Uterine smooth muscle cell (primary cell): ENCODE measurements at places on chromosomes 5 and 9. TPM values are rescaled to one million over a fixed set of nuclear protein-coding genes. Genes with fewer than 3 reads are reported as not detected.

The MLANA gene
- total RNA-seq: not detected in 2 replicates

The ZNF354C gene
- 9.4 and 10.0 TPM in 2 replicates for total RNA-seq

The MORN5 gene
- total RNA-seq: 0.33 TPM in 1 of 2 replicates, not detected in the other

The WNT8A gene
- total RNA-seq: not detected in 2 replicates

The TSLP gene
- total RNA-seq: 2.5 and 3.1 TPM in 2 replicates

The TMED7 gene
- total RNA-seq: 164 and 207 TPM in 2 replicates

The TMEM174 gene
- total RNA-seq: not detected in 2 replicates

The PRELID1 gene
- total RNA-seq: 93.1 and 168 TPM in 2 replicates

The CYLC2 gene
- not detected in 2 replicates for total RNA-seq

The FOXD4 gene
- total RNA-seq: 0.62 TPM in 1 of 2 replicates, not detected in the other

The FBXO10 gene
- 15.5 and 29.4 TPM in 2 replicates for total RNA-seq

The NRG2 gene
- total RNA-seq: 0.37 and 0.77 TPM in 2 replicates

The PCDHGA12 gene
- 15.5 and 21.5 TPM in 2 replicates for total RNA-seq

The AFAP1L1 gene
- 7.5 and 8.3 TPM in 2 replicates for total RNA-seq

The SPATA31A3 gene
- total RNA-seq: not detected in 2 replicates

The MELK gene
- total RNA-seq: 17.2 and 64.6 TPM in 2 replicates

The C9orf153 gene
- total RNA-seq: 0.25 TPM in 1 of 2 replicates, not detected in the other

The SPINK4 gene
- not detected in 2 replicates for total RNA-seq

The ACOT12 gene
- total RNA-seq: 0.37 and 0.89 TPM in 2 replicates

The PALM2AKAP2 gene
- 7.7 and 20.4 TPM in 2 replicates for total RNA-seq

The SLCO6A1 gene
- not detected in 2 replicates for total RNA-seq

The NPM1 gene
- total RNA-seq: 1,740 and 2,181 TPM in 2 replicates

The MOB3B gene
- total RNA-seq: 0.12 and 0.33 TPM in 2 replicates

The GFI1B gene
- total RNA-seq: not detected in 2 replicates

The DMRT3 gene
- not detected in 2 replicates for total RNA-seq

The EXOSC2 gene
- 33.1 and 77.2 TPM in 2 replicates for total RNA-seq

The COX7C gene
- total RNA-seq: 170 and 222 TPM in 2 replicates

The KIF4B gene
- under 0.01 and 0.12 TPM in 2 replicates for total RNA-seq

The ANKRD31 gene
- 0.11 and 0.25 TPM in 2 replicates for total RNA-seq

The TRIP13 gene
- total RNA-seq: 15.0 and 86.3 TPM in 2 replicates

The TAF1L gene
- total RNA-seq: under 0.01 TPM in 2 replicates

The STPG3 gene
- not detected in 2 replicates for total RNA-seq

The RNF183 gene
- total RNA-seq: 0.37 TPM in 1 of 2 replicates, not detected in the other

The TRIM7 gene
- 2.1 and 2.4 TPM in 2 replicates for total RNA-seq

The NPDC1 gene
- total RNA-seq: 13.3 and 20.9 TPM in 2 replicates

The TSSK1B gene
- 0.11 and 0.12 TPM in 2 replicates for total RNA-seq

The EIF4E1B gene
- not detected in 2 replicates for total RNA-seq

The TSC1 gene
- 46.7 and 48.6 TPM in 2 replicates for total RNA-seq

The LECT2 gene
- not detected in 2 replicates for total RNA-seq
